Non-pigmented ciliary epithelial cell (primary cell): ENCODE measurements at places on chromosomes 11 and 22.

GRCh38 chr11:78727816-78728215 is 153.2 kb upstream of the NARS2 start:
- no peak for DNase-seq

DNA sequence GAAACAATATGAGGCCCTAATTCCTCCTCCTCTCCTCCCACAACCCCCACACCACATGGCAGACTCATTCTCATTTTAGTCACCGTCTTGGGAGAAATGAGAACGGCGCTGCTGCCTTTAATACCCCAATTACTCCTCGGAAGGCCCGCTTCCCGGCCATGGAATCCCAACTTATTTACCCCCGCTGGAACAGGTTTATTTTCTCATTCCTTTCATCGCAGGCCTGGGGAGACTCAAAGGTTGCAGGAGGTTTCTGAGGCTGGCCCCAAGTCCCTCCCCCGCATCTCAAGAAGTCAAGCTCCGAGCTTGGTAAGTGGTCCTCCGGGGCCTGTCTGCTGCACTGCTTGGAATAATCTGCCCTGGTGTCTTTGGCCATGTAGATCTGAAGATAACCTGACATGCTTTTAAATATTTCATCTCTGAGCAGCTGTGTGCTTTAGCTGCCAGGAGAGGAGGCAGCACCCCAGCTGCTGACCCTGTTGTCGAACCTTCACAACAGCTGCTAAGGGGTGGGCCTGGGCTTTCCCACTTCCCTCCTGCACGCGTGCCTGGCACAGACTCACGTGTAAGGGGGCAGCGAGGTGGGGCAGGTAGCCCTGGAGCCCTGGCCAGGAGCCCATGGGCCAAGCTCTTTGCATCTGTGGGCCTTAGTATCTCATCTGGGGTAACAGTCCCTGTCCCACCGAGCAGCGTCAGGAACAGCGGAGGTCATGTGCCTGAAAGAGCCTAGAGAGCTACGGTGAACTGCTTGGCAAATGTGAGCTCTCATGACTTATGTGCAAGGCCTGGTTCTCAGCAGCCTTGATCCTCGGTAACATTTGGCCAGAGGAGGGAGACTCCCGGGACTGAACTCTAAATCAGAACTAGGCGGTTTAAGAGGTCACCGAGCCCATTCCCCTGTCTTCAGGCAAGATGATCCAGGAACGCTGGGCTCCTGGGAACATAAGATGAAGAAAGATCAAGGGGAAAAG is 164.6 kb downstream of the ST3GAL4 start:
- no peak for DNase-seq

DNA sequence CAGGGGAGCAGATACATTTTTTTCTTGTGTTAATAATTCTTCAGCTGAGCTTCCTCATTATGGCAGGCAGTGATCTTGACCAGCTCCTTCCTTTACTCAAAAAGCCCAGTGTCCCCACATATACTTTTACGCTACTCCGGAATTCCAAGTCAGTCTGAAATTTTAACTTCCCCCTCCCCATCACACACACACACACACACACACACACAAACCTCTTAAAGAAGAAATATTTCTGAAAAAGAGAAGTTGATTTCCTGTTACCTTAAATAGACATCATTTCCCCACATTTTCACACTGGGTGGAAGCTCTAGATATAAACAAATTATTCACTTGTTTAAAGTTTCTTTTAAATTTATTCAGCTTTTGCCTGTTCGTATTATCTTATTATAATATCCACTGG is 113.9 kb downstream of the DBX1 start:
- DNase-seq, result no peak

DNA sequence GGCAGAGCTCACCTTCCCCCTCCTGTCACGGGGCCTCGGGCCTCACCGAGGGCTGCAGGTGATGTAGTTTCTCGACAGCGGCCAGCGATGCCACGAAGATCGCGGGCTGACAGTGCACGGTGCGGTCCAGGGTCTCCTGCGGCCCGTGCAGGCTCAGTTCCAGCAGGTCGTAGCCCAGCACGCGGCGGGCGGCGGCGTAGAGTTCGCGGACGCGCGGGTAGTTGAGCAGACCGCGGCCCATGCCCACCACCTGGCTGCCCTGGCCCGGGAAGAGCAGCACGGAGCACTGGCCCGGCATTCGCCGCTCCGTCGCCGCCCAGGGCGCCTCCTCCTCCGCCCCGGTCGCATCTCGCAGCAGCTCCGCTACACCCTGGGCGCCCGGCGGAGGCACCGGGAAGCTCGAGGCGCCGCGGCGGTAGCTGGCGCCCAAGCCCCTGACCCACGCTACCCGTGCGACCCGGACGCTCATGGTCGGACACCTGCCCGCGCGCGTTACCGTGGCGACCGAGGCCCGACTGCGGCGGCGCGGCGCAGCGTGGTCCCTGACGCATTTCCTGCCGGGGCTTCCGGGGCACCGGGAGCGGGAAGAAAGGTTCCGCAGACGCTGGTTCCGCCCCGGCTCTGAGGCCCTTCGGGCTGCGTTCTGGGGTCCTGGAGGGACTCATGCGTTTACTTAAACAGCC is at the start of gene MCAT:
MCAT (minus strand) TSS at position 519 of the 683 bp plus-strand sequence; CDS start at position 469, 50 bp downstream.
- no peak for DNase-seq

GRCh38 chr22:43535741-43536140 is 123.9 kb downstream of the MPPED1 start:
- DNase-seq, result no peak

DNA sequence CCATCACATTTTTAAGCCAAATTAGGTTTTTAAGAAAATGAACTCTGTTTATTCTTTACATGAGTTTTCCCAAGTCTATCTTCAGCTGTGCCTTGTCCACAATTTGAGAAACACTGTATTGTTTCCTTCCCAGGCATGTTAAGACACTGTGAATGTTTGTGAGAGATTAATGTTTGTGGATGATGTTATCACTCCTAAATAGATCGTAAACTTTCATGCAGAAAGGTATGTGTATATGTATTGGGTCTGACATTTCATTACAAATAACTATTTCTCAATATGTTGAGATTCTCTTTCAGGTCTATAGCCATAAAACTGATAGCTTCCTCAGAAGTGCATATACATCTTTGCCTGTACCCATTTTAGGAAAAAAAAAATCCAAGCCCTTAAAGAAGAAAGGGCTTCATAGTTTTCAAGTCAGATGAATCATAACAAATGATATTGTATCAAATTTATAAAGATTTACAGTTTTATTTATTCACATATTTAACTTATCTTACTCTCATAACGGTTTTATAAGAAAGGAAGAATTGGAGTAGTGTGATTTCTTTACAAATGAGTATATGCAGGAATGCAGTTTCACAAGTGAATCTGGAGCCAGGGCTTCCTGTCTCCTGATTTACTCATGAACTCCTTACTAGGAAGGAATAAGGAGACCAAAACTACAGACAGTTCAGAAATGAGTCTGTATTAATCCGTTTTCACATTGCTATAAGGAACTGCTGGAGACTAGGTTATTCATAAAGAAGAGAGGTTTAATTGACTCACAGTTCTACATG is 11.2 kb downstream of the OR8D1 start:
- no peak for DNase-seq

DNA sequence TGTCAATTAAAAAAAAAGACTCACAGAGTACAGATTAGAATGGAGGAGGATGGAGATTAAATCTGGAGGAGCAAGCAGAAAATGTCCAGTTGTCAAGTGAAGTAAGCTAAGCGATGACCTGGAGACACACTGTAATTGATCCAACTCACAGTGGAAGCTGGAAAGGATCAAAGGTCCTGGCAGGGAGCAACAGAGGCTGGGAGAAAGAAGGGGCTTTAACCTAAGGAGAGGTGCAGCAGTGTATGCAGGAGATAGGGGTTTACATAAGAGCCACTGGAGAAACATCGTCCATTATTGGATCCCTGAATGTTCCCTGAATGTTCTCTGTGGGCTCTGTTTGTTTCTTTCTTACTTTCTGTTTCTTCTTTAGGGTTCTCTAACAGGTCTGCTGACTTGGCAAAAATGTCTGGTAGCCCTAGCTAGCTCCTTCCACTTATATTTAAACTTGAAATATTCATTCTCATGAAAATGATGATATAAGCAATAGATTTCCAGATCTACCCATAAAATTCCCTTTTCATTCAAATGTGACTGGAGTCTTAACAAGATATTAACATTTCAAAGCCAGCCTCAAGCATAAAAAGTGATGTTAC is 30.1 kb upstream of the CAT start:
- no peak for DNase-seq
